Brain (organoid and tissue), 16 donors: ENCODE measurements at places on chromosomes 6 and 20. TPM values are rescaled to one million over a fixed set of nuclear protein-coding genes. Genes with fewer than 3 reads are reported as not detected.

The UNC93A gene
- polyA plus RNA-seq, result not detected

The SRSF12 gene
- 5.8 TPM for polyA plus RNA-seq

DNA sequence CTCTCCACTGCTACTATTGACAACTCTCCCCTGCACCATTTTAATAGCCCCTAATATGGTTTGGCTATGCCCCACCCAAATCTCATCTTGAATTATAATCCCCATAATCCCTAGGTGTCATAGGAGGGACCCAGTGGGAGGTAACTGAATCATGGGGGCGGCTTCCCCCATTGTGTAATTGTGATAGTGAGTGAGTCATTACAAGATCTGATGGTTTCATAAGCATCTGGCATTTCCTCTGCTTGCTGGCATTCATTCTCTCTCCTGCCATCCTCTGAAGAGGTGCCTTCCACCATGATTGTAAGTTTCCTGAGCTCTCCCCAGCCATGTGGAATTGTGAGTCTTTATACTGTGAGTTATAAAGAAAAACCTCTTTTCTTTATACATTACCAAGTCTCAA is 74.1 kb upstream of the TCF21 start:
- DNase-seq, result no peak

GRCh38 chr6:53109612-53110011 is 39.0 kb downstream of the GCM1 start:
- DNase-seq, result no peak

The NFATC2 gene
- polyA plus RNA-seq, result 3.0 TPM

The EIF2S2 gene
- 56.2 TPM for polyA plus RNA-seq

- no peak for DNase-seq
Observed at GRCh38 chr6:42449917-42450476, 1.7 kb downstream of the TRERF1 start.

DNA sequence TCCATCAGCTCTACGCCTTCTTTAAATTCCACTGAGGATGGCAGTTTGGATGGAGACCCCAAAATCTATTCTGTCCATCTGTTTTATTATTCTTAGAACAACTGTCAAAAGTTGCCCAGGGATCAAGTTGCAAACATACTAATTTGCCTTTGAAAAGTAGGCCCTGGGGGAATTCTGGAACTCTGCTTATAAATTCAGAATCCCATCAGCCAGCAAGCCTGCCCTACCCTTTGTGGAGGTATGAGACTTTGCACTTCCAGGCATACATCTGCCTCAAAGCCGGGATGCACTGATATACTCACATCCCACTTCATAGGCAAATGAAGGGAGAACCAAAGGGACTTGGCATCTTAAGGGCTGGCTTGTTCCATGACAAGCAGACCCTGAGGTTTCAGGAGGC is 93.6 kb downstream of the INSM1 start:
- peak; percentile 82 for DNase-seq

The DACT2 gene
- 4.6 TPM for polyA plus RNA-seq
